ENCODE measurements at places on chromosomes 12 and 14.

- peak; percentile 73 for DNase-seq
These were observed 22.3 kb upstream of the P2RX7 start for GRCh38 chr12:121110211-121110940.

GRCh38 chr14:69719501-69719951 is 47.4 kb upstream of the SRSF5 start:
- no peak for DNase-seq

DNA sequence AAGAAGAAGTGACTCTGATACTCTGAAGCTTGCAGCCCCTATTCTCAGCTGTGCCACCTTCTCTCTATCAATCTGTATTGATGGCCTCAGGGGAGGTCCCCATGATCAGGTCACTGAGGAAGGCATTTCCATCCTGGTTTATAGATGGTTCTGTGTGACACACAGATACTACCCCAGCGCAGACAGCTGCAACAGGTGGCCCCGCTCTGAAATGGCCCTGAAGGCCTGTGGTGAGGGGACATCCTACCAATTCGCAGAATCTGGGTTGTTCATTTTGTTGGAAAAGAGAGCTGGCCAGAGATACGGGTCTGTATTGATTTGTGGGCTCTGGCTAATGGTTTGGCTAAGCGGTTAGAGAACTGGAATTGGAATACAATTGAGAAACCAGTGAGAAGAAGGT is 21.7 kb downstream of the DLK1 start:
- DNase-seq: no peak

DNA sequence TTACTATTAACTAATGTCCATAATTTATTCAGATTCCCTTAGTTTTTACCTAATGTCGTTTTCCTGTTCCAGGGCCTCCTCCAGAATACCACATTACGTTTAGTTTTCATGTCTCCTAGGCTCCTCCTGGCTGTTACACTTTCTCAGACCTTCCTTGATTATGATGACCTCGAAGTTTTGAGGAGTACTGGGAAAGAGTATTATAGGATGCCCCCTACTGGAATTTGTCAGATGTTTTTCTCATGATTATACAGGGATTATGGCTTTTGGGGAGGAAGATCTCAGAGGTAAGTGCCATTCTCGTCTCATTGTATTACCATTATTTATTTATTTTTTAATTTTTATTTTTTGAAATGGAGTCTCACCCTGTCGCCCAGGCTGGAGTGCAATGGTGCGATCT is 17.7 kb upstream of the C1S start:
- peak; percentile 82 for DNase-seq

GRCh38 chr14:89899291-89899690 is 55.2 kb downstream of the EFCAB11 start:
- DNase-seq: no peak

DNA sequence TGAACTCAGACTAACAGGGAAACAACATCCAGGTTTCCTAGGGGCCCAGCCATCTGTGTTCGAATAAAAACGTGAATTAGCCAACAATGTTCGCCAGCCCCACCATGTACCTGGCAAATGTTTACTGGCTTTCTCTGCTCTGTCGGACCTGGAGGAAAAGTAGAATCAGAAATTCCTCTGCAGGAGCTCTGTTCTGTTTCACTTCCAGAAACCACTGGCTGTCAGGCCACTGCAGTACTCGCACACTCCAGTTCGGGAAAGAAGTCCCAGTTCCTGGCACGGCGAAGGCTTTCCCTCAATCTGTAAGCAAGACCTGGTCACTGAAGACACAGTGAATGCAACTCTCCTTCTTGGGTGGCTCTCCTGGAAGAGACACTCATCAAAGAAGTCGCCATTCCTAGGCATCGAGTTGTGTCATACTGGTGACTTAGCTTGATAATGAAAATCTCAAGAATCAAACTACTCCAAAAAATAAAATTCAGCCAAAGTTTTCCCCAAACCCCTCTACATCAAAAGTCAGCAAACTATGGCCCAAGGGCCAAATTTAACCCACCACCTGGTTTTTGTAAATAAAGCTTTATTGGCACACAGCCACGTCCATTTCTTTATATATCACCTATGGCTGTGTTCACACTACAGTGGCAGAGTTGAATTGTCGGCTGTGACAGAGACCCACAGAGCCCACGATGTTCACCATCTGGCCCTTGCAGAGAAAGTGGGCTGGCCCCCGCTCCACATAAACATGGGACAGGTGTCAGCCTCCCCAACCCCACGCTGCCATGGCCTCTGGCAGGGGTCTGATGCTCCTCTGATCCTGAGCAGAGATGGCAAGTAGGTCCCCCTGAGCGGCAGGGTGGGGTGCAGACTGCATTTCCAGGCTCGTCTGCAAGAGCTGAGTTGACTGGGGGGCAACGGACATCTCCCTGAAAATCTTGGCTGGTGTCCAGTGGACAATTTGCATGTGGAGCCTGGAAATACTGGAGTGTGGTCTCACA is 189.2 kb upstream of the DIO3 start:
- no peak for DNase-seq

DNA sequence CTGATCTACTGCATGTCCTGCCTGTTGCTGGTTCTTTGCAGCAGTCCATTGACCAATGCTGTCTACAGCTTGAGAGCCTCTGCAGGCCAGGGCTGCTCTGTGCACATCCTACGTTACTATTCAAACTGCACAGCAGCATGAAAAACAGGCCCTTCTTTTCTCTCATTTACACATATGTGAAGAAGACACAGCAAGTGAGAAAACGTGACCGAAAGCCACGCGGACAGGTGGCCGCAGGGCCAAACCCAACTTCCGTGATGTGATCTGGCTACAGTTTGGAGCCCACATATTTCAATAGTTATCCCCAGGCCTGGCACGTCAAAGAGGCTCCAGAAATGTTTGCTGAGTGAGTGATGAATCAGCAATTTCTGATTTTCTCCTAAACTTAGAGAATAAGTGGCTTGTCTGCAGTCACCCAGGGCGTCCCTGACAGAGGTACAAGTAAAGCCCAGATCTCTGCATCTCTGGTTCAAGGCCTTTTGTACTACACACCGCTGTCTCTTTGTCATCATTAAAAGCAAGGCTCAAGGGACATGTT is 17.9 kb upstream of the TCL1B start:
- no peak for DNase-seq

GRCh38 chr14:60968099-60968498 is 12.8 kb downstream of the TRMT5 start:
- DNase-seq: no peak

- DNase-seq: no peak
These were observed 19.8 kb upstream of the TCL1B start for GRCh38 chr14:95666450-95666849.

GRCh38 chr12:85829391-85829790 is 6.8 kb downstream of the RASSF9 start:
- no peak for DNase-seq

GRCh38 chr14:65281991-65282895 is 130.3 kb upstream of the FUT8 start:
- DNase-seq: no peak

DNA sequence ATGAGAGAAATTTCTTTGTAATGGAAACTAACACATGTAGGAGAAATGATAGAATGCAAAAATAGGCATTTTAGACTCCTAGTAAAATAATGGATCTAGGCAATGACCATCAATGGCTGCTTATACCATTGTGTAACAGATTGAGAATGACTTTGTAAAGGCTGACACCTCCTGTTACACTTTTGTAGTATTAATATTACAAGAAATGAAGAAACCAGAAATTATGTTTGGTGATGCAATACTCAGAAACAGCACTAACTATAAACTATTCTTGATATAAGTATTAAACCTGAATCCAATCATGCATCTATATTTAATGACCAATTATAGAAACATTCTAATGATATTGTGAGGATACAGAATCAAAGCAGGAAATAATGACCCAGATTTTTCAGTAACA is 108.5 kb upstream of the CNTN1 start:
- no peak for DNase-seq

GRCh38 chr14:99936056-99936455 is 129.2 kb upstream of the EVL start:
- DNase-seq: no peak

DNA sequence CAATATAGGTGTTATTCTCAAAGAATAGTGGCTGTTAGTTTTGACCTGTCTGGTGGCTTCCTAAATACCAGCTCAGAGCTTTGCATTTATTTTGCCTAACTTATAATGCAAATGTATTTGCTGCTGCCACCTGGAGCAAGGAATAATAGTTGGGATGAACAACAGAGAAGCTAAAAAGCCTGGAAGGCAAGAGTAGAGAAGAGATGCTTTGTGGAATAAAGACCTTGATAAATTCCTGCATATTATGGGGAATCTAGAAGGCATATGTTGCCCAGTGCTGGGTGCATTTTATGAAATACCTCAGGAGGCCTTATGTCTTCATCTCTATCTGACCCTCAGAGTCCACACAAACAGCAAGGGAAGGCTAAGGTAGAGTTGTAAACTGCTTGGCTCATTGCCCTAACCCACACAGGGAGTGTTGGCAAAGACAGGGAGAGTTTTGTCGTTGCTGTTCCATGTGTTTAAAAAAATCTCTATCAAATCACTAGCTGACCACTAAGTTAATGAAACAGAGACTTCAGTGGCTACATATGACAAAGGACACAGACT is 53.7 kb upstream of the SCAF11 start:
- no peak for DNase-seq

DNA sequence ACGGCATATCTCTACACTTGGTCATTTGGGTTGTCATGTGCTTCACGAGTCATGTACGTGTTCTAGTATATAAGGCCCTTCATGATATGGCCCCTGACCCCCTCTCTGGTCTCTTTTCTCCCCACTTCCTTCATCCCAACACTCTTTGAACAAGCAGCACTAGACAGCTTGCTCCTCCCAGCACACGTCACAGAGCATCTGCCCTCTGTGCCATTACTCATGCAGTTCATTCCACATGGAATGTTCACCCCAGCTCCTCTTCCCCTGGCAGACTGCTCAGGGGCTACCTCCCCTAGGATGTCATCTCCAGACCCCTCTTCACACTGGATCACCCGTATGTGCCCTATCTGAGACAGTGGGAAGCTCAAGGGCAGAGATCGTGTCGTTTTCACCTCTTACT is 14.1 kb upstream of the LRP1-AS start:
- no peak for DNase-seq

- peak; percentile 31 for DNase-seq
These were observed 130.8 kb upstream of the TRHDE start for GRCh38 chr12:72141381-72141780.

DNA sequence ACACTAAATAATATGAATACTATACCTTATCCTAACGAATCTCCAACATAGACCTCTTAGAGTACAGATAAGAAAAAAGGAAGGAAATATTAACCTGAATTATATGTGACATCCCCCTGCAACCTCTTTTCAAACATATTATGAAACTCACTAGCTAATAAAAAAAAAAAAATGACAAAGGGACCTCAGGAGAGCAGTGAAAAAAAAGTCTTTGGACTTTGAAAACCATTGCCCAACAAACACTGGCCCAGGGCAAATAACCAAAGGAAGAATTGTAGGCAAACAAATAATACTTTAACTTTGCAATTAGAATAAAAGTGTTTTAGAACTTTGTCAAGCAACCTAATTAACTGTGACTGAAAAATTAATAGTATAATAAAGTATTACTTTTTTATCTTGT is 7.7 kb downstream of the SOX5 start:
- no peak for DNase-seq

GRCh38 chr12:8771072-8771471 is 51.3 kb upstream of the A2ML1 start:
- no peak for DNase-seq

- DNase-seq: no peak
These were observed 37.2 kb downstream of the SLC35F4 start for GRCh38 chr14:57828713-57829112.

GRCh38 chr14:60220917-60221316 is 28.1 kb upstream of the PPM1A start:
- no peak for DNase-seq

DNA sequence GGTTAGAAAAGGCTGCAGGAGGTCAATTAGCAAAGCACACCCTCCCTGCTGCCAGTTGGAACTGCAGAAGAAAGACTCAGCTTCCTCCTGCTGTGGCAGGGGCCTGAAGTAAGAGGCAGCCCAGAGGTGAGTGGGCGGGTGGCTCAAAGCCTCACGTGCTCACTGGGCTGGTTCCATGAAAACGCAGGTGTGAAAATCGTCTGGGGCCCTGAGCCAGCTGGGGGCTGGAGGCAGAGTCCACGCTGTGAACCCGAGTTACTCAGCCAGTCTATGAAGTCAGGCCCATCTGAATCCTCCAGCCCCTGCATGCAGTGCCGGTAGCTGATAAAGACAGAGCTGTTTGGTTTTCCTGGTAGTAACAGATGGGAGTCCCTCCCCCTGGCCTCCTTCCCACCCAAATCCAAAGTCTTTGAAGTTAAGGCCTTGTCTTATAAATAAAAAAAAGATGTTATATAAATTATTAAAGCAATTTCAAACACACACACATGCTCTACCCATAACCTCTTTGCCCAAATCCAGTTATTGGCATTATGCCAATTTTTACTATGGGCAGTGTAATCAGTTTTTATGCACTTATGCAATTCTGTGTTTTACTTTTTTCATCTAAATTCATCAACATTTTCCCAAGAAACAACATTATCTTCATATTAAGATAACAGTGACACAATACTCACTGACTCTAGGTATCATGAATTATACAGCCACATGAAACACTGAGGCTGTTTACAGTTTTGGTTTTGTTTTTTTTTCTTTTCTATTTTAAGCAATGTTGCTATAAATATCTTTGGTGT is 57.9 kb upstream of the PNMA1 start:
- peak; percentile 97 for DNase-seq

- no peak for DNase-seq
These were observed 38.7 kb upstream of the PRMT8 start for GRCh38 chr12:3452348-3452747.

- DNase-seq: no peak
These were observed 50.4 kb upstream of the TSPAN8 start for GRCh38 chr12:71208053-71208685.

- no peak for DNase-seq
These were observed 130.2 kb downstream of the PELI2 start for GRCh38 chr14:56248442-56248841.

GRCh38 chr12:102479099-102479885 is 1.1 kb downstream of the IGF1 start:
- no peak for DNase-seq

DNA sequence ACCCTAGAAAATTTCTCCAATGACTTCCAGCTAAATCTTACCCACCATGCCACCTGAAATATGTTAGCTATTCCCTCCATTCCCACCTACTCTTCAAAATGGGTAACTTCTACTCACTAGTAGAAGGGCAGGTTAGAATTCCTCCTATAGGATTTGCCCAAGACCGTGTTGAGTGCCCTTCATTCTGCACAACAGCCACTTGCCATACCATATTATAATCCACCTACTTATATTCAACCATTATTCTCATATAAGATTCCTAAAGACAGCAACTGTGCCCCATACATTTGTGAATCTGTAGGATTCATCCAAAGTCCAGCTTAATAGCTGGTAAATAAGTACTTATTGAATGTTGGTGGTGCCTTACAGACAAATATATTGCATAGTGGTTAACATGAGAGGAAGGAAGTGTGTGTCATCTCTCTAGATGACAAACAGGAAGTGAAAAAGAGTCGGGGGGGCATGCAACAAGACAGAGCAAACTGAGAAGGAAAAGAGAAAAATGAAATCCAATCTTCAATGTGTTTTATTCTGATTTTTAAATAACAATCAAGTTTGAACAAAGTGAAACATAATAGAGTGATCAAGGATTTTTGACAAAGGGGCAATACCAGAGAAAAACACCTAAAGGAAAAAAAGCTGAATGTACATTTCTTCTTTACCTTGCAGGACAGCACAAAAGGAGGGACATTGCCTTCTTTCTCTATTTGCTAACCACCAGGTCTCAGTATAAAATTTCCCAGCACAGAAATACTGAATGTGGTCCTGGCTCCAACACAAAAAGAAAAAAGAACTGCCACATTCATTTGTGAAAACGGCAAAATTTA is 389.3 kb upstream of the USP15 start:
- peak; percentile 17 for DNase-seq

Measured in hematopoietic multipotent progenitor cell treated with erythropoietin and hydrocortisone succinate and interleukin-3 and kit ligand, for 8 days (in vitro differentiated cells).